ENCODE measurements at places on chromosomes 13 and 19.

DNA sequence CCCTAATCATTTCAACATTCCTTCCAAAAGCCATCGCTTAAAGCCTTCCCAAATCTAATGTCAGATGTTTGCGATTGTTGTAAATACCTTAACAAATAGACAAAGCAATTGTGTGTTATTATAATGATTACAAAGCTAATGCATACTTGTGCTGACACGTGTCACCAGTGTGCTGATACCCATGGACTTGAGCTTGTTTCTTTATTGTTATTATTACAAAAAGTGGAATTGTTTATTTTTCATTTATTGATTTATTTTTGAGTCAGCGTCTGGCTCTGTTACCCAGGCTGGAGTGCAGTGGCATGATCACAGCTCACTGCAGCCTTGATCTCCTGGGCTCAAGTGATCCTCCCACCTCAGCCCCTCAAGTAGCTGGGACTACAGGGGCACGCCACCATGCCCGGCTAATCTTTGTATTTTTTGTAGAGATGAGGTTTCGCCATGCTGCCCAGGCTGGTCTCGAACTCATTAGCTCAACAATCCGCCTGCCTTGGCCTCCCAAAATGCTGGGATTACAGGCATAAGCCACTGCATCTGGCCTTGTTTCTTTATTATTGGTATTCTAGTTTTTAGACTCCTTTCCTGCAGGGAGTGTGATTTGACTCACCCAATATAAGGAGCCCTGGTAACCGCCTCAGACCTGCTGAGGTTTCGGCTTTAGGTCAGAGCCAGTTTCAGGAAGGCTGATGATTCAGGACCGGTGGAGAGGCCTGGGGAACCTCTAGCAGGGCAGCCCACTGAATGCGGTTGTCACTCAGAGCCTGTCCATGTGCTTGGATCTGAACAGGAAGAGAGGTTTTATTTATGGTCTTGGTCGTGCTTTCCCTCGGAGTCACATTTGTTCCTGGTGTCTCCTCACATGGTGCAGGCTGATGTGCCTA, 2.1 kb upstream of the FBXO17 start:
- DNase-seq: no peak

DNA sequence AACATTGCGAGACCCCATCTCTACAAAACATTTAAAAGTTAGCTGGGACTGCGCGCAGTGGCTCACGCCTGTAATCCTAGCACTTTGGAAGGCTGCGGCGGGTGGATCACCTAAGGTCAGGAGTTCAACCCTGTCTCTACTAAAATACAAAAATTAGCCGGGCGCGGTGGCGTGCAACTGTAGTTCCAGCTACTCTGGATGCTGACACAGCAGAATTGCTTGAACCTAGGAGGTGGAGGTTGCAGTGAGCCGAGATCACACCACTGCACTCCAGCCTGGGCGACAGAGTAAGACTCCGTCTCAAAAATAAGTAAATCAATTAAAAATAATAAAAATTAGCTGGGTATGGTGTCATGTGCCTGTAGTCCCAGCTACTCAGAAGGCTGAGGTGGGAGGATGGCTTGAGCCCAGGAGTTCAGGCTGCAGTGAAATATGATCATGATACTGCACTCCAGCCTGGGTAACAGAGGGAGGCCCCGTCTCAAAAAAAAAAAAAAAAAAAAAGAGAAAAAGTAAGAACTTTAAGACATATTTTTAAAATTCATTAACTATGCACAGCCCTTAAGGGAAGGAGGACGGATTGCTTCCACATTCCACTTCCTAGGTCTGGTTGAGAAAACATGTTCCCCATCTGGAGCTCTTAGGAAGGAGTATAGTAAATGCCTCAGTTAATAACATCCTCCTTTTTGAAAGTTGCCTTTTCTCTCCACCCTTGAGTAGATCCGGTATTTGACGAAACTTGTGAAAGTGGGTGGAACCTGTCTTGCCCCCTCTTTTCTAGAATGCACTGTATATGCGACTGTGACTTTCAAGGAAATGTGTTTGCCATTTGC, 26.1 kb downstream of the EXOC3L2 start:
- no peak for DNase-seq

DNA sequence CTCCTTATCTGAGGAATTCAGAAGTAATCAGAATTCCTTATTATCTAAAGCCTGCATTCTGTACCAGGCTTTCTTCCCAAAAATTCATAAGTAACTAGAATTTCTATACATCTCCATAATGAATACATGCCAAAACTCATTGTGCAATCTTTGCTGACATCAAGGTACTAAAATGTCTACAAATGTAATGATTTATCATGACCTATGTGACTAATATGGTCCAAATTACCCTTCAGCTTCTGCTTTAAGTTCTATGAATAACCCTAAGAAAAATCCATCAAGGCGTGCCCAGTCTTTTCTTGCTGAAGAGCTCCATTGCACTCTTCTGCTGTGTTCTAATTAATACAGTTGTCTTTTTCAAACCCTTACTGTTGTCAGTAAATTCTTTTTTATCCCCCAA, 58.5 kb upstream of the SLITRK1 start:
- no peak for DNase-seq

- DNase-seq: no peak
Measured at GRCh38 chr13:114004420-114005205, 30.7 kb upstream of the C13orf46 start.

GRCh38 chr13:51844862-51845573, at the start of gene TMEM272:
Gene TMEM272, minus strand, starts transcription at chr13:51845177. Its CDS starts 6,647 bp downstream, at chr13:51838530.
- peak; percentile 16 for DNase-seq

DNA sequence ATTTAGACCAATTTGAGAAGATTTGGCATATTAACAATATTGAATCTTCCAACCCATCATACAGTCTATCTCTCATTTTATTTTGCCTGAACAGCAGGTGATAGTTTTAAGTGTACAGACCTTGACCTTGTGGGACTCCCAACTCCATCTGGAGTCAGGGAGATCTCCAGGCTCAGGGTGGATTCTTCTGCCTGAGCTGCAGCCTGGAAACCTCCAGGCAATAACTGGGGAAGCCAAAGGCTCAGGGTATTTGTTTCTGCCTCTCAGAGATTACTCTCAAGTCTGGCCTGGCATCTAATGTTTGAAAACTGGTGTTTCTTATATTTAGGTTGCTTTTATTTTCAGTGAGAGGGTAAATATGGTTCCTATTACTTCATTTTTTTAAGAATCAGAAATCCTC, 102.1 kb upstream of the C1QTNF9B start:
- no peak for DNase-seq

GRCh38 chr19:6519289-6519688, 11.5 kb upstream of the TNFSF9 start:
- DNase-seq: no peak

DNA sequence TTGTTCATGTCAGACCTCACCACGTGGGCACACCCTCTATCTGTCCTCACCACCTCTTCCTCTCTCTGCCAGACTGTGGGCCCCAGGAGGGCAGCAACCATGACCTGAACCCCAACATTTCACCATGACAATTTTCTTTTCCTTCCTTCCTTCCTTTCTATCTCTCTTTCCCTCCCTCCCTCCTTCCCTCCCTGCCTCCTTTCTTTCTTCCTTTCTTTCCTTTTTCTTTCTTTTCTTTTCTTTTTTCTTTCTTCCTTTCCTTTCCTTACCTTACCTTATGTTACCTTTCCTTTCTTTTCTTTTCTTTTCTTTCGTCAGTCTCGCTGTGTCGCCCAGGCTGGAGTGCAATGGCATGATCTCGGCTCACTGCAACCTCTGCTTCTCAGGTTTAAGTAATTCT, 8.7 kb upstream of the FCER2 start:
- no peak for DNase-seq

GRCh38 chr13:36891752-36892151, 28.3 kb downstream of the SMAD9 start:
- no peak for DNase-seq

DNA sequence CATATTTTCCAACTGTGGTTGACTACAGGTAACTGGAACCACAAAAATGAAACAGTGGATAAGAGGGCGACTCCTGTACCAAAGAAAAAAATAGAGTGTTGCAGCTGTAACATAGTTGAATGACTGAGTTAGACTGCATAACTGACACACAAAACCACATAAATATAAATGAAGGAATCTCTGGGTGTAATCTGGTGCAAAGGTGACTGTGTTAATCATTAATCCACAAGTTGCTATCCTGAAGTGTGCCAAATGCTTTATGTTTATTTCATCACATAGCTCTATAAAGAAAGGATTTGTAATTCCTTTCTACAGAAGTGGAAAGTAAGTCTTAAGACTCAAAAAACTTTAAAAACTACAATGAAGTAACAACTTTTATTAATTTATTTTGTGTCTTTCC, 6.0 kb upstream of the GJB2 start:
- DNase-seq: no peak

- no peak for DNase-seq
Measured at GRCh38 chr19:29872224-29872731, 60.5 kb downstream of the CCNE1 start.

GRCh38 chr13:50636007-50636704, 207.3 kb downstream of the DLEU7 start:
- no peak for DNase-seq

DNA sequence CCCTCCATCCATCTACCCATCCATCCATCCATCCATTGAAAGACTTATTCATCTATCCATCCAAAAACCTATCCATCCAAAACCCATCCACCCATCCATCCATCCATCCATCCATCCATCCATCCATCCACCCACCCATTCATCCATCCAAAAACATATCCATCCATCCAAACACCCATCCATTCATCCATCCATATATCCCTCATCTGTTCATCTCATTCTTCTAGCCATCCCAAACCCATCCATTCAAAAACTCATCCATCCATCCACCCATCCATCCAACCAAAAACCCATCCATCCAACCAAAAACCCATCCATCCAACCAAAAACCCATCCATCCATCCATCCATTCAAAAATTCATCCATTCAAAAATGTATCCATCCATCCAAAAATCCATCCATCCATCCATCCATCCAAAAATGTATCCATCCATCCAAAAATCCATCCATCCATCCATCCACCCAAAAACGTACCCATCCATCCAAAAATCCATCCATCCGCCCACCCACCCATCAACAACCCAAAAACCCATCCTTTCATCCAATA, 56.5 kb downstream of the TSHZ3 start:
- no peak for DNase-seq

DNA sequence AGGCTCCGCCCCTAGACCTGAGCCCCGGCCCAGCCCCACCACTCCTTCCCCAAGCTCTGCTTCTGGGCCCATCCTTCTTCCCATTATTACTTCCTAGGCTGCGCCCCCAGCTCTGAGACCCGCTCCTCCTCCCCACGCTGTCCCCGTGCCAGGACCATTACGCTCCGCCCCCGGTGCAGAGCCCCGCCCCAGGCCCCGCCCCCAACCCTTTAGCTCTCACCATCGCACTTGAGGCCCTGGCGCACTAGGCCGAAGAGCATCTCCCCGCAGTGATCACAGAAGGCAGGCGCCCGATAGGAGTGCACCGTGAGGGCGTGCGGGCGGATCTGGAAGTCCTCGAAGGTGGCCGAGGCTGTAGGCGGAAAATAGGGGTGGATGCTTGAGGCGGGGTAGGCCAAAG, 6.2 kb downstream of the PRKD2 start:
- DNase-seq: no peak

GRCh38 chr19:46492841-46493235, 2.8 kb downstream of the PNMA8B start:
- no peak for DNase-seq

GRCh38 chr13:113148407-113148806, 10.0 kb upstream of the PROZ start:
- DNase-seq: no peak

DNA sequence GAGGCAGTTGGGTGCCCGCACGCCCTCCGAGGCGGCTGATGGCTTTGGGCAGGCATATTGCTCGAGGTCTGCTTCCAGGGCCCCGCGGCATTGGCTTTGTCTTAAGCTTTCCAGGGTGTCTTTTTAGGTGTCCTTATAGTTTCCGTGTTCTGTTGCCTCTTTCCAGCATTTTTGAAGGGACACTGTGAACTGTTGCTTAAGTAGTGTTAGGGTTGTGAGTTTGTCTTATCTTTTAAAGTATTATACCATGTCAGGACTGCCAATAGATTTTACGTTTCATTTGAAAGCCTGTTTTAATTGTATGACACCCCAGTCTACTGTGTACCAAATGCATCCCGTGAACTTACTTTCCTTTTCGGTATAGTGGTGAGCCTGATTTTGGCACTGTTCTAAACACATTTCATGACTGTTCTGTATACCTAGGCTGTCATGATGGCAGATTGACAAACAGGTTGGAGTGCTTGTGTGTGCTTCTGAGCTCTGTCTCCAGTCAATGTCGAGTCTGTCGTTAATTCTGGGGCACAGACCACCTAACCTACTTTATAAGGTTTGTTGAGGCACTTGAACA, 656 bp downstream of the PCCA start:
- no peak for DNase-seq
